MCF 10A (cell line): ENCODE measurements at places on chromosomes 7 and 10. TPM values are rescaled to one million over a fixed set of nuclear protein-coding genes. Genes with fewer than 3 reads are reported as not detected.

TMEM130 gene
- total RNA-seq = not detected in 2 replicates

SPDYE9 gene
- total RNA-seq = not detected in 2 replicates

PNLIP gene
- not detected in 2 replicates for total RNA-seq

UTF1 gene
- not detected in 2 replicates for total RNA-seq

LIPK gene
- not detected in 2 replicates for total RNA-seq

ABHD11 gene
- 15.3 and 18.9 TPM in 2 replicates for total RNA-seq

NXPH1 gene
- not detected in 2 replicates for total RNA-seq

CALHM3 gene
- not detected in 2 replicates for total RNA-seq

GPR26 gene
- total RNA-seq = not detected in 2 replicates

STEAP2 gene
- 0.68 and 1.3 TPM in 2 replicates for total RNA-seq

GRID1 gene
- not detected in 2 replicates for total RNA-seq

DNA sequence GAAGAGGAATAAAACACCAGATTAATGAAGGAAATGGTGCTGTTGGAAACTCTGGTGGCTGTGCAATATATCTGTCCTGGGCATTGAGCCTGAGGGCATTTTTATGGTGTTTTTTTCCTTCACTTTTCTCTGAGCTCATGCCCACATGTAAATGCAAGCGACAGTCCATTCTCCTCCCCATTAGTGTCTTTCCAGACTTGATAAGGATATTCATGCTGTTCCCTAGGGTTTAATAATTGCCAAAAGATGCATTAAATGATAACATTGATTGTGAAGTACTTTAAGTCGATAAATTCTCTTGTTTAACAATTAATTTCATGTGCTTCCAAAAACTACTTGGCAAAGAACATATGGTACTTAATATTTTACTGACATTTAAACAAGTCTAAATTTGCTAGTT is 384.7 kb downstream of the MDFIC start:
- H3K27me3 ChIP-seq = peaks cover 34% of the 10 kb centered on the region
- no peak overlapping the region for H3K27ac ChIP-seq

GRCh38 chr10:82544377-82544776 is 669.4 kb downstream of the NRG3 start:
- DNase-seq = no peak
- H3K4me1 ChIP-seq = no peaks in the 10 kb centered on the region
- no peak overlapping the region for H3K4me3 ChIP-seq
- H3K36me3 ChIP-seq = no peaks in the 10 kb centered on the region
- H3K27ac ChIP-seq = no peak overlapping the region
- H3K27me3 ChIP-seq = no peaks in the 10 kb centered on the region

GRCh38 chr7:83941300-83941699 is 253.3 kb downstream of the SEMA3A start:
- no peaks in the 10 kb centered on the region for H3K36me3 ChIP-seq
- no peaks in the 10 kb centered on the region for H3K27me3 ChIP-seq

DNA sequence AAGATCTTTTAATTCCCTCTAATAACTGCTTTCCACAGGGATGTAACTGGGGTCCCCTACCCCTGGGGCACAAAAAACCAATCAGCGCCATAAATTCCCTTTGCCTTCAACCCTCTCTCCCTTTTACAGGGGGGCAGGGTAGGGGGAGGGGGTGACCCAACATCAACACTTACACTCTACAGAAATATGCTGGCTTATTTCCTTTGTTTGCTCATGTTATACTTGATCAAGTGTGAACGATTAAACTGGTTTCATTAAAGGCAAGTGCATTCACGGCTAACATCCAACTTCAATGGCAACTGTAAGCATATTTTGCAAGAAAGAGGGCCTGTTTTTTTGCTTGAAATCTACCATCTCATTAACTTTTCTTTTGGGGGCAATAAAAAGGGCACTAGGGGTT is 2.9 kb downstream of the CTBP2 start:
- peak; percentile 27 for DNase-seq
- no peaks in the 10 kb centered on the region for H3K36me3 ChIP-seq
- peak overlapping the region; percentile 92 for H3K27ac ChIP-seq

DNA sequence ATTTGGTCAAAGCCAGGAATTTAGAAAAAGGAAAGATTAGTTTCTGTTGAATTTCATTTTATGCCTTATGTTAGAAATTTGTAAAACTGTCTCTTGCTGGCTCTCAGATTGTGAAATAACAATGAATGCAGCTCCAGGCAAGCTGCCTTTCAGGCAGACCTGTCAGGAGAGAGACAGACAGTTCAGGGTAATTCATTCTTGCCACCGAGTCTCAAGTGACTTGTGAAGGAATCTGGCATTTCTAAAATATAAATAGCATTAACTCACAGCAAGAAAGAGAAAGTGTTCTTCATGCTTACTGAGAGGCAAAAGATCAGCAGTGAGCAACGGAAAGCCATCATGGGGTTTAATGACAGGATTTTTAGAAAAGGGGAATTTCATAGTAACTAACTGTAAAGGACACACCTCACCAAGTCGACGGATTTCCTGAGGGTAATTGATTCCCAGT is 442.3 kb upstream of the AKR1E2 start:
- peaks cover 5% of the 10 kb centered on the region for H3K4me1 ChIP-seq
- no peaks in the 10 kb centered on the region for H3K36me3 ChIP-seq
- no peaks in the 10 kb centered on the region for H3K27me3 ChIP-seq
- no peak overlapping the region for H3K27ac ChIP-seq
- no peak overlapping the region for H3K4me3 ChIP-seq
- no peak for DNase-seq

DNA sequence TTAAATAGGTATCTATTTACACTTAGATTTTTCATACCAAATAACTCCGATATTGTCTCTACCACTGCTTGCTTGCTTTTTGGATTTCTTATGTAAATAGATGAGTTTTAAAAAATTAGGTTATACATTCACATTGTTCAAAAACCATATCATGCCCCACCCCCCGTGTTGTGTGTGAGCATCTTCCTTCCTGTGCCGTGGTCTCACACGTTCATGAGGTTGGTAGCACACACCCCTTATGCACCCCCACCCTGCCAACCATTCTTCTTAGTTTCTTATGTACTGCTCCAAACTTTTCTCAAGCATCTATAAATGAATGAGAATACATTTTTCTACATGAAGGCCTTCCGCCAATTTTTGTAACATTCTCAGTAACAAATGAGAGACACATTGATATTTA is 115.6 kb downstream of the FANK1 start:
- no peaks in the 10 kb centered on the region for H3K27me3 ChIP-seq
- no peak for DNase-seq
- peaks cover 27% of the 10 kb centered on the region for H3K4me1 ChIP-seq
- no peak overlapping the region for H3K27ac ChIP-seq
- no peak overlapping the region for H3K4me3 ChIP-seq

DNA sequence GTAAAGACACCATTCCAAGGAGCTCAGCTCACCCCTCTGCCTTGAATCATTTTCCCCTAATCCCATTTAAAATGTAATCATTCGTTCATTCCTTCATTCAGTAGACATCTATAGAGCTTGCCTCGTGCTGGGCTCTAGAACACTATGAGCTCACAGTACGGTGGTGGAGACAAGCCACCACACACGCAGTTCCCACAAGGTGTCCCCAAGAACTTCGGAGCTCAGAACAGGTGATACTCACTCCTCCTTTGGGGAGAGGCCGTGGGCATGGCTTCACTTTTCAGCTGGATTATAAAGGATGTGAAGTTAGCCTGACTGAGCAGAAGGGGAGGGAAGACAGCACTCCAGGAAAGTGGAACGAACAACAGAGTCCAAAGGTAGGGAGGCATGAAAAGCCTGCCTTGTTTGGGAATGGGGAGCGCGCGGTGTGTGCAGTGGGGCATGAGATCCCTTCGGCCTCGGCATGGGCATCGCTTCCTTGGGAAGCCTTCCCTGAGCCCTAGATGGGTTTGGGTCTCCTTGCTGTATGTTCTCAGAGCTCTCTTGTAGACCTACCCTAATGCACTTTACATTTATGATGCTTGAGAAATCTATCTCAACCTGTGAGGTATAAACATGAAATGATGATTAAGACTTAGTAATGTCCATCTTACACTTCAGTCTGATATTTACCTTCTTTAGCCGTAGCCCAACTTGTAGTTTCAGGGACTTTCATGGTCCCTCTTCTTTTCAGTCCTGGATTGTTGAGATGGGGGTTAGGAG is 809 bp upstream of the OGA start:
- peak overlapping the region; percentile 84 for H3K4me3 ChIP-seq
- H3K4me1 ChIP-seq = peaks cover 11% of the 10 kb centered on the region
- H3K36me3 ChIP-seq = peaks cover 15% of the 10 kb centered on the region

- DNase-seq = no peak
- no peak overlapping the region for H3K27ac ChIP-seq
- H3K36me3 ChIP-seq = no peaks in the 10 kb centered on the region
- no peaks in the 10 kb centered on the region for H3K4me1 ChIP-seq
These were observed 4.9 kb upstream of the RHOBTB1 start for GRCh38 chr10:60948851-60949250.

GRCh38 chr10:38007991-38008390 is 2.5 kb upstream of the ZNF33A start:
- peaks cover 26% of the 10 kb centered on the region for H3K36me3 ChIP-seq
- no peaks in the 10 kb centered on the region for H3K27me3 ChIP-seq
- DNase-seq = peak; percentile 77
- no peaks in the 10 kb centered on the region for H3K4me1 ChIP-seq
- H3K4me3 ChIP-seq = no peak overlapping the region

DNA sequence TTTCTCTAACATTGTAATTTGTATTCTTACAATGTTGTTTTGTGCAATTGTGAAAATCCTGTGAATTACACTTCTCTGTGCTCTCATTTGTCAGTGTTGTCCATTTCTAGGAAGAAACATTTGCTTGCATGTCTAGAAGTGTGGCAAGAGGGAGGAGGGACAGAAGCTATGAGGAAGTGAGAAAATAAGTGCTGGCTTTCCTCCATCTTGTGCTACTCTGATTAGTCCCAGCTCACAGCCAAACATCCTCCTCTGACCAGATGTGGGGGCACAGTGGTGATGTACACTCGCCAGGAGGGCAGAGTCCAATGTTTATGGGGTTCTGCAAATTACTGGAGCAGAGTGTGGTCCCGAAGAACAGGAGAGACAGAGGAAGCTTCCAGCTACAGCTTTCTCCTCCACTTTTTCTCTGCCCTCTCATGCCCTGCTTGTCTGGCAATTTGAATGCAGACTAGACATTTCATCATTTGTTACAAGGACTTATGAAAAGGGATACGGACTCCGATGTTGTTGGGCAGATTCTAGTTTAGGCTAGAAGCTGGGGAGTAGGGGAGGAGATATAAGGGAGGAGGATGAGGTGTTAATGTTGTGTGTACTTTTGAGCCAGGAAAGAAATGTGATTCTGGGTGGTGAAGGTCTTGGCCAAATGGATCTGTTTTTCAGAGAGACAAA is 131.0 kb upstream of the C1GALT1 start:
- no peak overlapping the region for H3K4me3 ChIP-seq
- H3K27me3 ChIP-seq = no peaks in the 10 kb centered on the region
- H3K27ac ChIP-seq = no peak overlapping the region
- H3K4me1 ChIP-seq = no peaks in the 10 kb centered on the region
- no peak for DNase-seq
- H3K36me3 ChIP-seq = no peaks in the 10 kb centered on the region

- no peaks in the 10 kb centered on the region for H3K36me3 ChIP-seq
- H3K27me3 ChIP-seq = peaks cover 23% of the 10 kb centered on the region
- no peak for DNase-seq
- H3K27ac ChIP-seq = no peak overlapping the region
- peaks cover 8% of the 10 kb centered on the region for H3K4me1 ChIP-seq
These were observed 11.4 kb downstream of the ZNF488 start for GRCh38 chr10:47372726-47373125.

DNA sequence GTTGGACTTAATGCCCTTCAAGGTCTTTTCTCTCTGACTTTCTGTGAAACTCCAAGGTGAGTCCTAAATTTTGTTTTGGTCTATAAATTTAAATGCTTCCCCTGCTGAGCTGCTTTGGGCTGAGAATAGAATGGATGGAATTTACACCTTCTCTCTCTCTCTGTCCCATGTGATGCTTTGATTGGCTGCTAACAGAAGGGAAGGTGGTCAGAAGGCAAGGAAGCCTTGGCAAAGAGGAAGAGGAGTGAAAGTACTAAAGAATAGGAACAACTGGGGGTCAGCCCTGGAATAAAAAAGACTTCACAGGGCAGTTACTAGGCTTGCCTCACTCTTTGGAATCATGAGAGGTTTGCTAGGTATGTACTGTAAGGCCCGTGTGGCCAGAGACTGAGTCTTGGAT is 260.2 kb downstream of the AUTS2 start:
- no peak for DNase-seq
- H3K4me3 ChIP-seq = no peak overlapping the region
- no peaks in the 10 kb centered on the region for H3K4me1 ChIP-seq
- H3K27ac ChIP-seq = no peak overlapping the region

DNA sequence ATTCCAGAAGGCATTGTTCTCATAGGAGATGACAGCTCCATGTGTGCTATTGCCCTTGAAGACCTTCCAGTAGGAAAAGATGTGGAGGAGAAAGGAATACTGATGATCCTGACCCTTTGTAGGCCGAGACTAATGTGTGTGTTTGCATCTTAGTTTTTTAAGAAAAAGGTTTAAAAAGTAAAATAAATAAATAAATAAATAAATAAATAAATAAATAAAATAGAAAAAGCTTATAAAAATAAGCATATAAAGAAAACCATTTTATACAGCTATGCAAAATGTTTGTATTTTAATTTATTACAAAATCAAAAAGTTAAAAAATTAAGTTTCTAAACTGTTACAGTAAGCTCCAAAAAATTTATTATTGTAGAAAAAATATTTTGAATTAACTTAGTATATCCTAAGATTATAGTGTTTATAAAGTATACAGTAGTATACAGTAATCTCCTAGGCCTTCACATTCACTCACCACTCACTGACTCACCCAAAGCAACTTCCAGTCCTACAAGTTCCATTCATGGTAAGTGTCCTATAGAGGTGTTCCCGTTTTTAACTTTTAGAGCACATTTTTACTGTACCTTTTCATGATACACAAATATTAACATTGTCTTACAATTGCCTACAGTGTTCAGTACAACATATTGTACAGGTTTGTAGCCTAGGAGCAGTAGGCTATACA is 435.2 kb upstream of the SEMA3A start:
- no peaks in the 10 kb centered on the region for H3K36me3 ChIP-seq
- H3K4me1 ChIP-seq = no peaks in the 10 kb centered on the region
- H3K4me3 ChIP-seq = no peak overlapping the region
- DNase-seq = no peak

- no peak for DNase-seq
- H3K27me3 ChIP-seq = peaks cover 6% of the 10 kb centered on the region
- H3K4me3 ChIP-seq = no peak overlapping the region
These were observed 91.5 kb downstream of the CTTNBP2 start for GRCh38 chr7:117781707-117782106.

DNA sequence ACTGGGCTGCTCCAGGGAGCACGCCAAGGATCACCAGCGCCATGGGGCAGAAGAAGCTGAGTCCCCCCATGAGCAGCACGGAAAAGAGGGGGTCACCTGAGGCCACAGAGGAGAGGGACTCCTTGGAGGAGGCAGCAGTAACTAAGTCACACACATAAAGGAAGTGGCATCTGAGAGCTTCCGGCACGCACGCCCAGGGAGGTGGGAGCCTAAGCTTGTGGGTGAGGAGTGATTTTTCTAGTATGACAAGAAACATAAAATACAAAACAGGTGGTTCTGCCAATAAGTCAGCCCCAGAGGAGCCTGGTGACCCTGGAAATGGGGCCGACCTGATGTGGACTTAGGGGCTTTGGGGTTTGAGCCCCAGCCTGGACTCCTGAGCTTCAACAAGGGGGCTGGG is 60.8 kb downstream of the CARD11 start:
- no peak for DNase-seq
- no peak overlapping the region for H3K27ac ChIP-seq
- no peak overlapping the region for H3K4me3 ChIP-seq
- H3K4me1 ChIP-seq = no peaks in the 10 kb centered on the region
- H3K36me3 ChIP-seq = no peaks in the 10 kb centered on the region

GRCh38 chr7:99326408-99326782 is 697 bp downstream of the ARPC1A start:
- peaks cover 9% of the 10 kb centered on the region for H3K36me3 ChIP-seq
- peak overlapping the region; percentile 82 for H3K4me3 ChIP-seq
- no peak for DNase-seq
- H3K27ac ChIP-seq = peak overlapping the region; percentile 81

GRCh38 chr7:15870347-15870746 is 183.9 kb upstream of the MEOX2 start:
- DNase-seq = no peak
- no peaks in the 10 kb centered on the region for H3K4me1 ChIP-seq
- H3K27ac ChIP-seq = no peak overlapping the region
